ENCODE measurements at places on chromosomes 2 and 18.

GRCh38 chr2:191280290-191280689, 35.1 kb downstream of the MYO1B start:
- DNase-seq = no peak

GRCh38 chr2:30223413-30223874, 7.9 kb upstream of the LBH start:
- DNase-seq = no peak

GRCh38 chr18:31204833-31205232, 42.2 kb upstream of the DSC1 start:
- DNase-seq = no peak

GRCh38 chr2:232892221-232892620, 22.2 kb downstream of the SNORC start:
- no peak for DNase-seq

DNA sequence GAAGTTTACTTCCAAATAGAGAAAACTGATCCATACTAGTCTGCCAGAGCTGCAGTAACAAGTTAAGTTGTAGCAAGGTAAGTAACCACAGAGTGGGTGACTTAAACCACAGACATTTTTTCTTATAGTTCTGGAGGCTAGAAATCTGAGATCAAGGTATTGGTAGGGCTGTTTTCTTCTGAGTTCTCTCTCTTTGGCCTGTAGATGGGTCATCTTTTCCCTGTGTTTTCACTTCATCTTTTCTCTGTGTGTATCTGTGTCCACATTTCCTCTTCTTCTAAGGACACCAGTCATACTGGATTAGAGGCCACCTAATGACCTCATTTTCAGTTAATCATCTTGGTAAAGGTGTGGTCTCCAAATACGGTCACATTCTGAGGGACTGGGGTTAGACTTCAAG, 142.9 kb upstream of the MEX3C start:
- no peak for DNase-seq

DNA sequence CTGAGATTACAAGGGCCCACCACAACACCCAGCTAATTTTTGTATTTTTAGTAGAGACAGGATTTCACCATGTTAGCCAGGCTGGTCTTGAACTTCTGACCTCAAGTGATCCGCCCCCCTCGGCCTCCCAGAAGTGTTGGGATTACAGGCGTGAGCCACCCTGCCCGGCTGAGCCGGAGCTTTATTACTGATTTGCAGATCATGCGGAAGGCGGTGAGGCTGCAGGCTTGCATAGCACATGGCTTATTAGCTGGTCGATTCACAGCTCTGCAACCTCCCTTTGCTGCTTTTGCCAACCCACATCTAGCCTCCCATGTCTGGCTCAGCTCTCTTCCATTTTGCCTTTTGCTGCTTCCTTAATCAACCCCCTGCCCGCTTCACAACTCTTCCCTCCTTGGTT, 210.3 kb downstream of the VAPA start:
- no peak for DNase-seq

GRCh38 chr2:19914266-19914975, 12.6 kb upstream of the TTC32 start:
- no peak for DNase-seq

DNA sequence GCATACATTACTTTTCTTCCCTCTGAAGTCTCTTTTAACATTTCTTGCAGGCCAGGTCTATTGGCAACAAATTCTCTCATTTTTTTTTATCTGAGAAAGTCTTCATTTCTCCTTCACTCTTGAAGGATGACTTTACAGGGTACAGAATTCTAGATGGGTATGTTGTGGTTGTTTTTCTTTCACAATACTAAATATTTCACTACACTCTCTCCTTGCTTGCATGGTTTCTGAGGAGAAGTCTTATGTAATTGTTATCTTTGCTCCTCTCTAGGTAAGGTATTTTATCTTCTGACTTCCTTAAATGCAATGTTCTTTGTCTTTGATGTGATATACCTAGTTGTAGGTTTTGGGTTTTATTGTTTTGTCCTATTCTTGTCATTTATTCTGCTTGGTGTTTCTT, 371.1 kb downstream of the FIGN start:
- no peak for DNase-seq

DNA sequence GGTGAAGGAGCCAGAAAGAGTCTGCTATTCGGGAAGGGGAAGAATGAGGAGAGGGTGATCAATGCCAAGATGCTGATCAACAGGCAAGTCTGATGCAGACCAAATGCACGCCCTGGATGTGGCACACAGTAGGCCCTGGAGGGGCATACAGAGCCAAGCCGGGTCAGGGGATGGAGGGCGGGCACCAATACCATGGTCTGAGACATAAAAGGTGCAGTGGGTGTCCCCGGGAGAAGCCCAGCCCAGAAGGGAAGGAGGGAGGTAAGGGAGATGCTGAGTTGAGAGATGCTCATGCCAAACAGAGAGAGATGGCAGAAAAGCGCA, 66.6 kb upstream of the ID2 start:
- no peak for DNase-seq

- no peak for DNase-seq
These were observed 120.9 kb downstream of the FAM210A start for GRCh38 chr18:13605477-13605876.

DNA sequence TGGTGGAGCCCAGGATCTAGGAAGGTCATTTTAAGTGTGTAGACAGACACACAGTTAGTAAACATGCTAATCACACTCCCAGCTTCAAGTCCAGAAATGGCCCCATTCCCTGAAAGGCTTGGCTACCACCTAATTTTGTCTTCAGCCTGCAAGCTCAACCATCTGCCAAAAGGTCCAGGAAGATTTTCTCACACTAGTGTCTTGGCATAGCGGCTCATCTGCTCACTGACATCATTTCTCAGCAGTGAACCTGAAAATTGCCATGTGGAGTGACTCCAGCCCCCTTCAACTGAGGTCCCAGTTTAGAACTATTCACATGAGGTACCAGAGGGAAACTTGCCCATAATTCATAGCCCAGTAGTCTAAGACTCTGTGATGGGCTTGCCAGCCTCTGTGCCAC, 748.9 kb downstream of the LRP1B start:
- no peak for DNase-seq

Measured in T-helper 1 cell (primary cell).